Right renal pelvis (tissue), 4 donors: ENCODE measurements at places on chromosomes 12 and 14. TPM values are rescaled to one million over a fixed set of nuclear protein-coding genes. Genes with fewer than 3 reads are reported as not detected.

DNA sequence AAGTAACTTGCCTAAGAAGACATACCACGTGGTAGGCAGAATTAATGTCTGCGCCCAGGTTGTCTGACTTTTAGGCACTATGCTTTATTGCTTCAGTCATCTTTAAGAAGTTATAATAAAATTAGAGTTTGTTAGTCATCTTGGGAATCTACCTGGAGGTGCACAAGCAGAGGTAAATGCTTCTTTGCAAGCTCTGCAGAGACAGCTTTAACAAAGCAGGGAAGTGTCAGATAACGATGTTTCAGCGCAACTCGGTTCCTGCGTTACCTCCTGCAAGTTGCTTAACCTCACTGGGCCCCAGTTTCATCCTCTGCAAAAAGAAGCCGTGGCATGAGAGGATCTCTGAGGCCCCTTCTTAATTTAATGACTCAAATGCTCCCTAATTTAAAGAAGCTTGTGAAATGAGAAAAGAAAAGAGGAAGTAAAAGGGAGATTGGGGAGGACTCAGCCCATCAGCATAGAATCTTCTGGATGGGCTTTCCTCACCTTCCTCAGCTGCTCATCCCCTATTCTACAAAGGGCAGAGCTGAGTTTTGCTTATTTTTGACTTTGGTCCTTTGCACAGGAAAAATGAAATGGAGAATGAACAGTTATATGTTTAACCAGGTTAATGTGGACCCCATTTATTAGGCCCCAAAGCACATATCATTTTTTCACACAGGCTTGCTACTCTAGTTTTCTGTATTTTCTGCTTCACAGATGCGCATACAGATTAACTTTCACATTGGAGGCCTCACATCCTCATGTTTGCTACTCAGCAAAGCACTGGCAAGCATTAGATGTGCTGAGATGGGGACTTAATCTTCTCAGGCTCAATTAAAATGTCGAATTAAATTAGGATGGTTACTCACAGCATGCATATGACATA is 5.1 kb downstream of the ARHGDIB start:
- DNase-seq: no peak

Gene CLEC7A
- polyA plus RNA-seq: 2.3 TPM

GRCh38 chr14:43896044-43896443 is 611.0 kb downstream of the FSCB start:
- no peak for DNase-seq

Gene NEMP1
- polyA plus RNA-seq: 25.9 TPM

- peak; percentile 49 for DNase-seq
Measured at GRCh38 chr12:113422030-113422885, at the start of gene SDSL. Gene SDSL (plus strand): TSS chr12:113422380. CDS start chr12:113427983, 5,603 bp downstream.

DNA sequence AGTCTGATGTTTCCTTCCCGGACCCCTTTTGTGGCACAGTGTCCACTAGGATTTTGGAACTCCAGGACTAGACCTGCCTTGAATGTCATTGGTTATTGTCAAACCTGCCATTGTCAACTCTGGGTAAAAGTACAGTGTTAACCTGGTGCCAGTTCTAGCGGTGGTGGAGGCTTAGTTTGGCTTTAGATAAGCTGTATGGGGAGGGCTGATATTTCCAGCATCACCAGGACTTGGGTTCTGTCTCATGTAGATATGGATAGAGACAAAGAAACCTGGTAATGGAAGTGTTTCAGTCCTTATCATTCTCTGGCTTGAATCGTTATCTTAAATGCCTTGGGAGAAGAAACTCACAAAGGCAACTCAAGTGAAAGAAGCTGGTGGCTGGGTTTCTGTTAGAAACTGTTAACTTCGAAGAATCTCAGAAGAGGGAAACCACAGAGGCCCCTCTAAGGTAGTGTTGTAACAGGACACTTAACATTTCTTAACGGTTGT is 10.6 kb downstream of the CHST11 start:
- no peak for DNase-seq

Gene TRHDE
- polyA plus RNA-seq: 28.0 TPM

- DNase-seq: peak; percentile 54
Measured at GRCh38 chr12:94074980-94075629, 73.3 kb upstream of the PLXNC1 start.

DNA sequence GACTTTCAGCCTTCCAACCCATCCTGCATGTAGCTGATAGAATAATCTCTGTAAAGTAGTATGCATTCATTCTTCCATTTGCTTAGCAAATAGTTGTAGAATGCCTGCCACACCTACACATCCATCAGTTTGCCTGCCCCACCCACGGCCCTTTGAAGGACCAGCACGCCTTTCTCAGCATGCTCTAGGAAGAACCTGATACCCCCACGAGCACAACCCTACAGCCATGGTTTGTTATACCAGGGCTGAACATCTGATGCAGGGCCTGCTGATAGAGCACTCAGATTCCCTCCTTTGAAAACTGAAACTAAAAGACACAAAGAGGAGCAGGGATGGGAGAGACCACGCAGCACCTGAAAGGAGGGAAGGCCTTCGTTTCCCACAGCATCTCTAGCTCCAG is 205.1 kb downstream of the ANO2 start:
- no peak for DNase-seq

DNA sequence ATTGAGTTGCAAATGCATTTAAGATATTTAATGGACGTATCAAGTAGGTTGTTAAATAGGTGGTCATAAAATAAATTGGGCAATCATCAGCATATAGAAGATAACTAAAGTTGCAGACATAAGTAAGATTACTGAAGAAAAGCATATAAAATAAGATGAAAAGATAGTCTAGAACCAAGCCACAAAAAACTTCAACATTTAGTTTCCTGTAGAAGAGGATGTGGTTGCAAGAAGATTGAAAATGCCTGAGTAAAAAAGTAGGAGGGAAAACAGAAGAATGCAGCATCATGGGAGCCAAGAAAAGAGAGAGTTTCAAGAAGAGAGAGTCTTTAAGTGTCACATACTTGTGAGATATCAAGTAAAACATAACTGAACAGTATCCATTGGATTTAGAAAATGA is 17.6 kb upstream of the SLC16A7 start:
- DNase-seq: no peak

Gene INHBE
- polyA plus RNA-seq: 0.42 TPM

Gene HOXC9
- polyA plus RNA-seq: 18.7 TPM

Gene NYNRIN
- polyA plus RNA-seq: 48.0 TPM

- DNase-seq: peak; percentile 40
Measured at GRCh38 chr12:16347391-16348298, at the start of gene MGST1. Gene MGST1 (plus strand): TSS chr12:16347645. CDS start chr12:16354253, 6,608 bp downstream.

DNA sequence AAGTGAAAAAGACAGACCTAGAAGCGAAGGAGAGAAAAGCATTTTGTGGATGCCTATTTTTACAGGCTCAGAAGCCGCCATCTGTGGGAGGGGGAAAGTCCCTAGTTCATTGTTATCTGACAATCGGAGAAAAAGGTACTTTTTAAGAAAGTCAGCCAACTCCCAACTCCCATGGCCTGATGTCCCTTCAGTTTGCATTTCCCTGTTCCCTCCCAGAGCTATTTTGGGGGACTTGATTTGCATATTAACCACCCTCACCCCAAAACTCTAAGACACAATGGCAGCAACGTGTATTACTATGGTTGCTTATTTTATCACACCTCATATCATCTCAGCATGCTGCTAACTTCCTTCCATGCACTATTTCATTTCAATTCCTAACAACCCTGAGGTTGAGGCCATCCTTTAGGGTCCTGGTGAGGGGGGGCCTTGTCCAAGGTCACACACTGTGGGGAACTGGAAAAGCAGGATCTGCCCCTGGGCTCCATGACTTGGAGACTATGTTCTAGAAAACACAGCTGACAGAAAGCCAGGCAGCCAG is 18.7 kb downstream of the HVCN1 start:
- DNase-seq: no peak

DNA sequence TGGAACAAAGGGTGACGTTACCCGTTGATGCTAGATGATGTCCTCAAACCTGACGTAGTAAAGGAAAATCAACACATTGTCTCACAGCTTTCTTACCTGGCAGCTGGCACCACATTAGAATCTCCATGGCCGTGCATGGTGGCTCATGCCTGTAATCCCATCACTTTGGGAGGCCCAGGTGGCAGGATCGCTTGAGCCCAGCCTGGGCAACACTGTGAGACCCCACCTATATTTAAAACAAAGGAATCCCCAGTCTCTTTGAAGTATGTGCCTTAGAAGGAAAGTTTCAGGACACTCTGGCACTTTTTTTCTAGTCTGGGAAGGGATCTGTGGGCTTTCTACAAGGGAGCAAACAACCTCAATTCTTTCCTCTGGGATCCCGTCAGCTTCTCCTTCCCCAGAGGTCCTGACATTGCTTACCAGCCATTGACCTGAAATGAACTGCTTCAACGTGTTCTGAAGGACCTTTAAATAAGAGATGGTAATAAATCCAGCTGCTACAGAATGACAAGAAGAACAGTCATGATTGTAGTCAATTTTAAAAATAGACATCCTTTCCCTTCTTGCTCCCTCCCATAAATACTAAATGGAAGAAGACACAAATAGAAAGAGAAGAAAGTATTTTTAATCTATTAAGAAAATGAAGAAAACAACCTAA is 33.7 kb upstream of the TTC7B start:
- DNase-seq: no peak

DNA sequence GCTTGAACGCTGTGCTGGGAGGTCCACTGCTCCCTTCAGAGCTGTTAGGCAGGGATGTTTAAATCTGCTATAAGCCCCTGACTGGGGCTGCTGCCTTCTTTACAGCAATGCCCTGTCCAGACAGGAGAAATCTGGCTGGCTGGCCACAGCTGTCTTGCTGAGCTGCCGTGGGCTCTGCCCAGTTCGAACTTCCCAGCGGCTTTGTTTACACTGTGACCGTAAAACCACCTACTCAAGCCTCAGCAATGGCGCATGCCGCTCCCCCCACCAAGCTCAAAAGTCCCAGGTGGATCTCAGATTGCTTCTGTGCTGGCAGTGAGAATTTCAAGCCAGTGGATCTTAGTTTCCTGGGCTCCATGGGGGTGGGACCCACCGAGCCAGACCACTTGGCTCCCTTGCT is 35.8 kb downstream of the CKAP4 start:
- no peak for DNase-seq

- no peak for DNase-seq
Measured at GRCh38 chr14:67581643-67582042, 18.4 kb downstream of the PIGH start.

GRCh38 chr14:56782711-56783110 is 27.6 kb downstream of the OTX2 start:
- no peak for DNase-seq

GRCh38 chr14:93799989-93800921 is 12.0 kb upstream of the PRIMA1 start:
- DNase-seq: no peak

- no peak for DNase-seq
Measured at GRCh38 chr14:73758392-73759182, 44.4 kb upstream of the PNMA1 start.

Gene TSHR
- 0.34 TPM for polyA plus RNA-seq

DNA sequence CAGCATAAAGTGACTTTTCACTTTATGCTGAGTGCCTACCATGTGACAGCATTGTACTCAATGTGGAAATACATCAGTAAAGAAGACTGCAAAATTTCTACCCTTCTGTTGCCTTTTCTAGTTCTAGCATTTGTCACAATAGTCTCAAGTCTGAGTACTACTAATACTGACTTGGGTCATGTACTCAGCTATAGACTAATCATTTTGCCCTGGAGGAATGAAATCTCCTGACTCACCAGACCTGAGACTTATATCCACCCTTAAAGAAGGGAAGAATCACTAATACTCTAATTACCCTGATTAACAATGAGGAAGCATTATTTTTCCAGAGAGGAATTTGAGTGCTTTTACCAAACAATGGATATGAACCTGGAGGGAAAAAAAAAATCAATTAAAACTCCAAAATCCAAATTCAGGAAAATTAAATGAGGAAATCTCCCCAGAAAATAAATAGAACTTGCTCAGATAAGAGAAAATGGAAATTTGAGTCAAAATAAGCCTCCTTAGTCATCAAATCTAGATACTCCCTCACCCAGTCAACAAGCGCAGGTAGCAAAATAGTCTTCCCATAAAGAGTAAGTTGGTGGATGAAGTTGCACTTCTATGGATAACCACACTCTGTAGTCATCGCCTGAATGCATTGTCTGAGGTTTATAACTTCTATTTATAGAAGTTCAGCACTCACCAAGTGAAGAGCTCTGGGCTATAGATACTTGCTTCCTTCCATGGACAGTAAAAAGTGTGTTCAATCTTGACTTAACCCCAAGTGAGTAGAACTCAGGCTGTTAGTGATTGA is 386.6 kb downstream of the SYT1 start:
- DNase-seq: no peak

Gene USP5
- 71.2 TPM for polyA plus RNA-seq

Gene DHRS2
- 32.4 TPM for polyA plus RNA-seq

- DNase-seq: no peak
Measured at GRCh38 chr12:112367965-112368364, 14.3 kb downstream of the HECTD4 start.

DNA sequence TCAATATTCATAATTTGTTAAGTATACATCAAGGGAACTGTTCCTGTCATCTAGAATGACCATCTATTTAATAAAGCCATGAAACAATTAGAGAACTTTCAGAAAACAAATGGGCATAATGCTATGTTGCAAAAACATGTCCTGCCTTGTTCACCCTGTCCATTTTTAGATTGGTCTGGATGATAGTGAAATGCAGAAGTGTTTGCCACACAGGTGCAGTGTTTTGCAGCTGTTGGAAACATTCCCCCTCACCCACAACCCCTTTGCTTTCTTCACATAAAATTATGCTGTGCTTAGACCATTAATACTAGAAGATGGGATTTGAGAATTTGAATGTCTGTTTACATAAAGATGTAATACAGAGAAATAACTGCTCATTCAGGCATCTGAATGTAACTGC is 36.5 kb downstream of the LEMD3 start:
- DNase-seq: no peak

Gene ISM2
- 2.2 TPM for polyA plus RNA-seq

- DNase-seq: peak; percentile 39
Measured at GRCh38 chr12:45170456-45171042, 45.3 kb upstream of the ANO6 start.

Gene OTOGL
- 0.55 TPM for polyA plus RNA-seq

DNA sequence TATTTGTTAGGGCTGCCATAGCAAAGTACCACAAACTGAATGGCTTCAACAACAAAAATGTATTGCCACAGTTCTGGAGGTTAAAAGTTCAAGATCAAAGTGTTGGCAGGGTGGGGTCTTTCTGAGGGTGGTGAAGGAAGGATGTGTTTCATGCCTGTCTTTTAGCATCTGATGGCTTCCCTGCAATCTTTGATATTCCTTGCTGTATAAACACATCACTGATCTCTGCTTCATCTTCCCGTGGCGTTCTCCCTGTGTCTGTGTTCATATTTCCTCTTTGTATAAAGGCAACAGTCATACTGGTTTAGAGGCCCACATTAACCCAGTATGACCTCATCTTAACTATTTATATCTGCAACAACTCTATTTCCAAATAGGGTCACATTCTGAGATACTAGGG is 167.5 kb downstream of the BTG1 start:
- no peak for DNase-seq

- DNase-seq: no peak
Measured at GRCh38 chr12:6981152-6982052, 10.7 kb downstream of the EMG1 start.

Gene RHOJ
- 22.1 TPM for polyA plus RNA-seq
